Gastroesophageal sphincter (tissue), 4 donors: ENCODE measurements at places on chromosomes 7 and 10. TPM values are rescaled to one million over a fixed set of nuclear protein-coding genes. Genes with fewer than 3 reads are reported as not detected.

DNA sequence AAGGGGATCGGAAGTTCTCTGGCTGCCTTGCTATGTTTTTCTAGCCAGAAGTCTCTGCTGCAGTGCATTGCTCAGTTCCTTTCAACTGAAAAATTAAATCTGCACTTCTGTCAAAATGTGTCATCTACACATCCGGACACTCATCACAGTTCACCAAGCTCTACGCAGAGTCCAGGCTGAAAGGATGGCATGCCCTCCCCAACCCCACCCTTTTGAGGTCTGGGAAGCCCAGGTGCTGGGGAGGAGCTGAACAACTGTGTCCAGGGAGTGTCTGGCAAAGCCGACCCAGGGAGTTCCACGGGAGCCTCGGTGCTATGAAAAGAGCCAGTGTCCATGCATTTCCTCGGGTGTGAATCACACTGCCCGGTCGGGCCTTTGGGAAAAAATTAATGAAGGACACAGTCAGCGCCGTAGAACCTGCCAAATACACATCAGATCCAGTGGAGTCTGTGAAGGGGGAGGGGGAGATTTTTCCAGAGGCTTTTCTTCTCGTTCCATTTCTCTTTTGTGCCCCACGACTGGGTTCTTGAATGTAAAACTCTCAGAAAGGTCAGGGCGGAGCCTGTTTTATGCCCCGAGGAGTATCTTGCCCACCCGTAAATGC lies 757 bp upstream of the PALS2 start:
- no peak overlapping the region for H3K27ac ChIP-seq
- ATAC-seq: peak; percentile 41
- H3K4me3 ChIP-seq: peak overlapping the region; percentile 92
- no peaks in the 10 kb centered on the region for H3K27me3 ChIP-seq
- H3K4me1 ChIP-seq: peaks cover 25% of the 10 kb centered on the region
- H3K36me3 ChIP-seq: no peaks in the 10 kb centered on the region

GRCh38 chr7:33796538-33796937 lies 108.8 kb upstream of the BMPER start:
- H3K4me3 ChIP-seq: no peak overlapping the region
- no peak for ATAC-seq
- no peaks in the 10 kb centered on the region for H3K36me3 ChIP-seq
- H3K27me3 ChIP-seq: no peaks in the 10 kb centered on the region
- H3K27ac ChIP-seq: no peak overlapping the region

GRCh38 chr10:102468683-102469082 lies 17.3 kb upstream of the C10orf95 start:
- H3K27me3 ChIP-seq: no peaks in the 10 kb centered on the region
- H3K4me3 ChIP-seq: no peak overlapping the region
- no peaks in the 10 kb centered on the region for H3K4me1 ChIP-seq
- no peaks in the 10 kb centered on the region for H3K36me3 ChIP-seq
- ATAC-seq: peak; percentile 16
- H3K27ac ChIP-seq: no peak overlapping the region

- no peaks in the 10 kb centered on the region for H3K36me3 ChIP-seq
- H3K27ac ChIP-seq: no peak overlapping the region
- H3K27me3 ChIP-seq: no peaks in the 10 kb centered on the region
- peaks cover 46% of the 10 kb centered on the region for H3K4me1 ChIP-seq
Measured at GRCh38 chr10:49534670-49535381, 4.1 kb downstream of the ERCC6 start.

- H3K4me1 ChIP-seq: peaks cover 9% of the 10 kb centered on the region
- ATAC-seq: no peak
- H3K27me3 ChIP-seq: no peaks in the 10 kb centered on the region
- H3K36me3 ChIP-seq: peaks cover 71% of the 10 kb centered on the region
- no peak overlapping the region for H3K4me3 ChIP-seq
Measured at GRCh38 chr7:44673771-44674170, 67.3 kb downstream of the OGDH start.

DNA sequence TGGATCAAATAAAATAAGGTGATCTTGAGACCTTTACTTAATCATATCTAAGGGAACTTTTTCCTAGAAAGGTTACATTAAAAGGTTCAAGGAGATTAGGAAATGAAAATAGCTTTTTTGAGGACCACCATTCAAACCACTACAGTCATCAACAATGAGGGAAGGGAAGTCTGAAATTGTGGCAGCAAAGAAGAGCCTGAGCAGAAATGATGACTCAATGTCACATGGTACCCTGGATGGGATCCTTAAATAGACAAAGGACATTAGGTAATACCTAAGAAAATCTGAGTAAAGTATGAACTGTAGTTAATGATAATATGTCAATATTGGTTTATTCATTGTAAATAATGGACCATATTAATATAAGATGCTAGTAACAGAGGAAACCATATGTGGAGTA lies 236.0 kb downstream of the SEMA3D start:
- H3K27me3 ChIP-seq: no peaks in the 10 kb centered on the region
- no peak overlapping the region for H3K4me3 ChIP-seq
- no peak overlapping the region for H3K27ac ChIP-seq
- no peaks in the 10 kb centered on the region for H3K4me1 ChIP-seq
- H3K36me3 ChIP-seq: no peaks in the 10 kb centered on the region

MYOZ1 gene
- total RNA-seq: not detected

CPA5 gene
- total RNA-seq: not detected

SPACDR gene
- total RNA-seq: not detected

ADCY1 gene
- total RNA-seq: 1.2 TPM

APBB1IP gene
- 6.9 TPM for total RNA-seq

RSBN1L gene
- total RNA-seq: 40.8 TPM
